Stimulated activated CD4-positive, alpha-beta T cell treated with anti-CD3 and anti-CD28 coated beads, TNF-alpha, amount 100 ng/mL, for 1 hour (primary cell): ENCODE measurements at places on chromosomes 12 and 14.

DNA sequence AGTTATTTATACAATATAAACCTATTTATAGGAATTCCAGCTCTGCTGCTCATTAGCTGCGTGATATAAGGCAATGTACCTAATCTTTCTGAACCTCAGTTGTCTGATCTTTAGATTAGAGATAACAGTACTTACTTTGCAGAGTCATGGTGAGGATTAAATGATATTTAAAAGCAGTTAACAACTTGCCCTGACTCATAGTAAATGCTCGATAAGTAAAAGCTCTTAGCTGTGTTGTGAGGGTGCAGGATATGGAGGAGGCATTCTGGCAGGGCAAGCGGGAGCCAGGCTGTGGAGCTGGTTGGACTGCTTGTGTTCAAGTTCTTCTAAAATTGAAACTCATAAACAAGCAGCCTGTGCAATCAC is 140.0 kb upstream of the PRICKLE1 start:
- no peak for DNase-seq

DNA sequence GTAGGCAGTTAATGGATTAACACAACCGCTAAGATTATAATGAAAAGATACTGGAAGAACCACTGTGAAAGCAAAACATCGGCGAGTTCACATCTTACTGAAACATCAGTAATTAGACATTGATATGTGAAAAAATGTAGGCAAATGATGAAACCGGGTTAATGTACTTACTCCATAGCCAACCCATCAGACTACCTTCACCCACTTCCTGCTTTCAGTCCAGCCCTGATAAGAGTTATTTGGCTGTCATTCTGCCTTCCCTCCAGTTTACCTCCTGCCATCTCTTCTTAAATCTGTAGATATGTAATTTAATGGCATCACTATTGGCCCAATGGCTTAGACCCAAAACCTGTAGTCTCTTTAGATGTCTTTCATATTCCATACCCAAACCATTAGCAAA is 46.0 kb upstream of the LGR5 start:
- DNase-seq = no peak

GRCh38 chr12:42737398-42737797 is 147.9 kb upstream of the PRICKLE1 start:
- no peak for DNase-seq

DNA sequence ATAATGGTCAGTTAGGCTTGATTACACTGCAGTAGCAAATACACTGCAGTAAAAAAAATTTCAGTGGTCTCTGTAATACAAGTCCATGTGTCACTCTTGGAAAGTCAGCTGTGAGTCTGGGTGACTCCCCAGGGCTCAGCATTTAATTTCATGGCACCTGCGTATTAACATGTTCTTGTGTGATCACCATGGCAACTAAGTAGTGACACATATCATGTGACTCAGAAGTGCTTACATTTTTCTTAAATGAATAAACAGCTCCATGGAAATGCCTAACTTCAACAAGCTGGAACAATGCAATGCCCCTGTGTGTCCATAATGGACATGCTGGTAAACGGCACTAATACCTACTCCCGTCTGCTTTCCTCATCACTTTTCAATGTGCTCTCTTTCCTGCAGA is 88.5 kb upstream of the ANO4 start:
- DNase-seq = no peak

DNA sequence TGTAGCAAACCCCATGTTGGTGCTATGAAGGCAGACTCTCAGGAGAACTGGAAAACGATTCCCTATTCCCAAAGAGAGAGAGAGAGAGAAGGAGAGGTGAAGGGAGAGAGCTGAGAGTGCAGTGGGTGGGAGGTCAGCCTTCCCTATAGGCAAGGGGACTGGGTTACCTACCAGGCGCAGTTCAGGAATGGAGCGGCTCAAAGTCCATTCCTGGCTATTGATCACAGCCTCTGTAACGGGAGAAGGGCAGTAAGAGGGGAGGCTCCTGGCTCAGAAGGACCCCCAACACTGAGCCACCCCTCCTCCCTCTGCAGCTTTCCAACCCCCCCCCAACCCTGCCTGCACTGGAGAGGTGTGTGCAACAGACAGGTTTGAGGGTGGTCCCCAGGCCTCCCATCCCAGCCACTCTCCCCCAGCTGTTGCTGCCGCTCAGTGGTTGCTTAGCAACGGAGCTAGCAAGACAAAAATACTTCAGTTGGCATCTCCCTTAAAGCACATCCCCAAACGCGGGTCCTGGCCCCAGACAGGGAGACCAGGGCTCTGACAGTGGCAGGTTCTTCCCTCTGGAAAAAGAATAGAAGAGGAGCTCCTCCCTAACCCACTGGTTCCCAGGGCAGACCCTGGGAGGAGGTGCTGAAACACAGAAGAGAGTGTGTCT is 3.2 kb downstream of the AGAP2 start:
- DNase-seq = no peak

DNA sequence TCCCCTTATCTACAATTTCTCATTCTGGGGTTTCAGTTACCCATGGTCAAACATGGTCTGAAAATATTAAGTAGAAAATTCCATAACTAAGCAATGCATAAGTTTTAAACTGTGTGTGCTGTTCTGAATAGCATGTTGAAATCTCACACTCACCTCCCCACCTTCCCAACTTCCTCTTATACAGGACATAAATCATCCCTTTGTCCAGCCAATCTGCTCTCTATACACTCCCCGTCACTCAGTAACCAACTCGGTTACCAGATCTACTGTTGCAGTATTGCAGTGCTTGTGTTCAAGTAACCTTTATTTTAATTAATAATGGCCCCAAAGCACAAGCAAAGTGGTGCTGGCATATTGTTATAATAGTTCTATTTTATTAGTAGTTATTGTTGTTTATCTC is 420.5 kb downstream of the GXYLT1 start:
- no peak for DNase-seq

DNA sequence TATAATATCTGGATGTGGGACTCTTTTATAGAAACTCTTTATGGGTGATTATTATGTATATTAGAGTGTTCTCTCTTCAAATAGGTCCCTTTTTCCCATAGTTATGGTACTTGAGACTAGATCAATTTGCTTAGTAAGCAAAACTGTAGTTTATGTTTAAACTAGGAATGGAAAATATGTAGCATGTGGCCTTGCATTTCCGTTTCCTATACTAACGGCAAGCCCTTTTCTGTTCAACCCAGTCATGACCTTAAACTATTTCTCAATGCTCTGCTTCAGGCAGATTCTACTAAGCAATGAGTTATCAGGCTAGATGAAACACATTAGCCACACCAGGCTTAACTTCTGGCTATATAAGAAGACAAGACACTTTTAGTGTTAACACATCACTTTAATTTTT is 84.6 kb downstream of the OTOGL start:
- DNase-seq = no peak

DNA sequence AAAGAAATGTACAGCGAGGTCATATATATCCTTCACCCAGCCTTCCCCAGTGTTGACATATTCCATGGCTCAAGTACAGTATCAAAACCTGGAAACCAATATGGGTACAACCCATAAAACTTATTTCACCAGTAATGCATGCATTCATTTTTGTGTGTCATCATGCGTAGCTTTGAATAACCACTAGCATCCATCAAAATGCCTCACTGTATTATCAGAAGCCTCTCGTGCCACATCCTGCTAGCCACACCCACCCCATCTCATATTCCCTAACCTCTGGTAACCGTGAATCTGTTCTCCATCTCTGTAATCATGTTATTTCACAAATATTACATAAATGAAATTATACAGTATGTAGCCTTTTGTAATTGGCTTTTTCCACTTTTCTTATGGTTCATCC is 314.3 kb downstream of the RAD51B start:
- DNase-seq = no peak

GRCh38 chr14:92473261-92473968 is 40.2 kb upstream of the RIN3 start:
- DNase-seq = no peak

DNA sequence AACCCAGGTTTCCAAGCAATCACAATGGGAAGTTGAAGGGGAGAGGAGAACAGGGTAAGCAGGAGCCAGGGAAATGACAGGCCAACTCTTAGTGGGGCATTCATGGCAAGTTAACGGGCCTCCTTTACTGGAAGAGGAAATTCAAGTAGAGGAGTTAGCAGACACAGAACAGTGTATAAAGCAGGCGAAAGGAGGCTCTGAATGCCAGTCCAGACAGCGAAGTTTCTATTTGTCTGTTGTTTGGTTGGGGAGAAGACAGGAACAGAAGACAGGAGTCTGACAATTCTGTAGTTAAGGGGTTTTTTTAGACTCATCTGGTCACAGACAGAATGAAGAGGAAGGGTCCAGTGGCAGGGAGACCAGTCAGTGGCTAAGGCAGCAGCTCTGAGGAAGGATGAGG is at the start of gene ACSM4:
Gene ACSM4 (plus strand): TSS at position 301 of the 400 bp plus-strand sequence. CDS start 260 bp downstream, outside the sequence.
- no peak for DNase-seq

GRCh38 chr14:24366721-24367513 is 1.1 kb upstream of the NFATC4 start:
- no peak for DNase-seq

- DNase-seq = no peak
Measured at GRCh38 chr14:99541677-99542470, 60.7 kb downstream of the CCNK start.

GRCh38 chr14:81157431-81157830 is 63.3 kb downstream of the GTF2A1 start:
- no peak for DNase-seq

- no peak for DNase-seq
Measured at GRCh38 chr14:106024983-106025604, 498.7 kb downstream of the TMEM121 start.

DNA sequence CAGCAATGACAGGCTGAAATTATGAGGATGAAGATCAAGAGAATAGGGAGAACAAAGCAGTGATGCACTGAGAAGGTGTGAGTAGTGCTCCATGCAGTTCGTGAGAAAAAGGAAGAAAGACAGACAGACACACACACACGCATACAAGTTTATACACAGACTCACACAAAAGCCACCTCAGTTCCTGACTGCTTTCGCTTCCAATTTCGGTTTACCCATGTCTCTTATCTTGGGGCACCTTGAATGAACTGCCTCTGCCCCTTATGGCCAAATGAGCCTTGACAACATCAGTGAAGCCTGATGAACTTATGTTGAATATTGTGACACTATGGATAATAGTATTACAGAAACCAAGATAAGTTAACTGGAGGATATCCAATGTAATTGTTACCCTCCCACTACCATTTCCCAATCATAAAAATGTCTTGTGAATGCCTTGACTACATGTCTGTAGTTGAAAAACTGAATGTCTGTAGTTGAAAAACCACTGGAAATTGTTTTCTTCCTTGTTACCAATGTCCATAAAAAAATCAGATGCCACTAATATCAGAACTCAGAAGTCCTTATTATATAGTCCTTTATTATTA is 380.4 kb upstream of the DDHD1 start:
- no peak for DNase-seq

DNA sequence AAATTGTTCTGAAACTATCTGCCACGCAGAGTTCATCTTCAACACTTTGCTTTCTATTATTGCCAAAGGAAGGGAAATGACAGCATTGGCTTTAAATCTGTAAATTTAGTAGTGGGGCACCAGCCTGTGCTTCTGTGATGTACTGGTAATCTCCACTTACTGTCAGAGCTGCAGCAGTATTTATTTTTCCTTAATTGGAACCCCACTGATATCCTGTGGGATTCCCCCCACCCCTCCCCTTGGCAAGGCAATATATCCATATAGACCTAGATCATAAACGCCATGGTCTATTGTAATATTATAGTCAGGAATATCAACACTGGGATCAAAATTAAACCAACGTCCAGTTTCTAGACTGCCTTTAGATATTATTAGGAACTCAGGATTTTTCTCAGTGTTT is 96.7 kb downstream of the RMST start:
- DNase-seq = no peak

DNA sequence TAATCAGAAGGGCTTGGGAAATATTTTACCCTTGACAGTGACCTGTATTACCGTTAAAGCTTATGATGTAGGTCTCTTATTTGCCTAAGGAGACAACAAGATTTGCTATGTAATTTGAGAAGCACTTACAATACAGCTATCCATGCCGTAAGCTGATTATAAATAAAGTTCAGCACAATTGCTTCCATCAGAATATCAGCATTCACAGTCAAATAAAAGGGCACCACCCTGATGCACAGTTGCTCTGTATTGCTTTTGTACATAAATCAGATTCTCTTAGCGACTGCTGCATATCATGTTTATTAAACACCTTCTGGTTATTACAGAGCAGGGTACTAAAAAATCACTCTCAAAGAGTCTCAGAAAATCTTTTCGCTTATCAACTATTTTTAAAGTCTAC is 67.3 kb upstream of the VRK1 start:
- DNase-seq = no peak

GRCh38 chr12:87136330-87136976 is 880.3 kb upstream of the MGAT4C start:
- no peak for DNase-seq

DNA sequence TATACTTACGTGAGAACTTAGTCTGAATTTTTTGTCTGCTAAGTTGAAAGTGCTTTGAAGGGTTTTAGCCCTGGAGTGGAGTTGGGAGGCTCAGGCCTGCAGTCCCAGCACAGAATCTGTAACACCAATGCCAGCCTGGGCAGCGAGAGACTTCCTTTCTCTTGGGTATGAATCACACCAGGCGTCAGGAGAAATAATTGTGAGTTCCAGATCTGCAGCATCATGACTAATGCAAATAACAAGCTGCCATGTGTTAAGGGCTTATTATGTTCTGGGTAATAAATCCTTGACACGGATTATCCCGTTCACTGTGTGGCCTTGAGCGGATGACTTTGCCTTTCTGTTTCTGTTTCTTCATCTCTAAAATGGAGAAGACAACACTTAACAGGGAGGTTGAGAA is 70.6 kb downstream of the B4GALNT3 start:
- no peak for DNase-seq

DNA sequence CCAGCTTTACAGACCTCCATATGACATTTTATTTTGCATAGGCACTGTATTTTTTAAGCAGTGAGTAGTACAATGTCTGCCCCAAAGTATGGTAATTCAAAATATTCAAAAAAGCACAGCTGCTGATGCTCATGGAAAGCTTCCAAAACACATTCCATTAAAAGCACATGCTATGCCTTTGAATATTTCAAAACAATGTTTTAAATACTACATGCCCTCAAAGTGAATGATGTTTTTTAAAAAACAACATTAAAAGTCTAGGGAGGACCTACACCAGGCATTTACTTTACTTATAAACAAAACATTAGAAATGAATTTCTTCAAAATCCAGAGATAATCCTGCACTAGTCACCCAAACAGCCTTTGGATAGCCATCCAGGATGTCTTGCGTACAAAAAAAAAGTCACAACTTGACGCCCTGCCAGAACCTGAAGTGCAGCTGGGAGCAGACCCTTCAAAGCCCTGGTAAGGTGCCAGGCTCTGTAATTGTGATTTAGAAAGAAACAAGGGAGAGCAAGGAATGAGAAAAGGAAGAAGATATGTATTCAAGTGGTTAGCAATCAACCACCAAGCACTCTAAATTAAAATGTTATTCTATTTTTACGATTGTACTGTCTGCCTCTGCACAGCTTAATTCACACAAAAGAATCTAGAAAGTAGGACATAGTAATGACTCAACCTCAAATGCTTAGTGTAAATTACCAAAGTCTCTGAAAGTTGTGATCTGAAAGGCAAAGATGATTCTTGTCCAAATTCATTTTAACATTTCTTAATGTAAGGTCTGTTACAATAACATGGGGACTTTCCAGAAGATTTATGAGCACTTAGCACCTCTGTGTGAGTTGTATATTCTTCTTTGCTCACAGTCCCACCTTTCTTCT is 31.9 kb downstream of the CEP83 start:
- DNase-seq = no peak
